ENCODE measurements at places on chromosomes 2 and 18.

DNA sequence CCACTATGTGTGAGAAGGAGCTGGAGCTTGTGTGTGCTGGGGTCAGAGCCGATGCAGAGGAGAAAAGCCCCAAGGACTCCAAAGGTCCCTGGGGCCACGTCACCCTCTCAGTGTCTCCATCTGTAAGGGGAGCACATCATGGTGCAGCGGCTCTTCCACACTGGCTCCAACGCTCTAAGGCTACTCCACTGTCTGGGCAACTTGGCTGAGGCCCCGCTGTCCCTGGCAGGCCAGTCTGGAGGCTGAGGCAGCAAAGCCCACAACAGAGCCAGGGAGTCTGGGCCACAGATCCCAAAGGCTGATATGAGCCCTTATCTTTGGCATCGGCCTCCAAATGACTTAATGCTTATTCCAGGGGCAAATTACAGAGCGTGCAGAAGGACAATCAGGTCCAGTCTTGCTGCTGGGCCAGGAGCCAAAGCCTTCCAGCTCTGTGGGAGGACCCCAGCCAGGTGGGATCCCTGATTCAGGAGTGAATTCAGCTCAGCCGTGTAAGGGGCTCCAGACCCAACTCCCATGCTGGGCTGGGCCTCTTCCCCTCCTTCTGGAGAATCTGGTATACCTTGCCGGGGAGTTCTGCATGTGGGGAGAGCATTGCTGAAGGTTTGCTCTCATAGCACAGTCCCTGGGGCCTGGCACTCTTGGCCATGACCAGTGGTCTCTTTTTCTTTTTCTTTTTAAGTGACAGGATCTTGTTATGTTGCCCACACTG is 1.8 kb upstream of the DUSP2 start:
- no peak for DNase-seq

- no peak for DNase-seq
Measured at GRCh38 chr2:174972924-174973323, 32.3 kb downstream of the CHN1 start.

DNA sequence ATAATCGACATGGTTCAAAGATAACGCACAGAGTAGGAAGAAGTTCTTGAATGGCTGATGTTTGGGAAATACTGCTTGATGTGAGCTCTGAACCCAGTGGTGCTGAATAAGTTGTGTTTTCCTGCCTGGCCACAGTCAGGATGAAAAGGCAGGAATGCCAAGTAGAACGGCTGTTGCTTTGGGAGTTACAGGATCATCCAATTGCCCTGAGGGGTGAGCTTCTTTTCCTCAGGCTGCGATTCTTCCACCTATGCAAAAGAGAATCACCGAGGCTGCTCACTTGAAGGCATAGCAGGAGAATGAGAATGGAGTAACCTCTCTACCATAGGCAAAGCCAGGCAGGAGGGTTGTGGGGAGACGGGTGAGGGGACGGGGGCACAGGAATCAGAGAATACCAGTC is 14.4 kb upstream of the IGFBP2 start:
- DNase-seq: no peak

DNA sequence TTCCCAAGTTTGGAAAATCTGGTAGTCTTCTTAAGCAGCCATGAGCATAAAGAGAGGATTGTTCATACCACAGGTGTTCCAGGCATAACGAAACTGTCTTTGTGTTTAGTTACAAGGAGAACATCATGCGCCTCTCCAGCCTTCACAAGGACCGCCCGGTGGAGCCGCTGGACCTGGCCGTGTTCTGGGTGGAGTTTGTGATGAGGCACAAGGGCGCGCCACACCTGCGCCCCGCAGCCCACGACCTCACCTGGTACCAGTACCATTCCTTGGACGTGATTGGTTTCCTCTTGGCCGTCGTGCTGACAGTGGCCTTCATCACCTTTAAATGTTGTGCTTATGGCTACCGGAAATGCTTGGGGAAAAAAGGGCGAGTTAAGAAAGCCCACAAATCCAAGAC is 6.0 kb upstream of the MROH2A start:
- no peak for DNase-seq

DNA sequence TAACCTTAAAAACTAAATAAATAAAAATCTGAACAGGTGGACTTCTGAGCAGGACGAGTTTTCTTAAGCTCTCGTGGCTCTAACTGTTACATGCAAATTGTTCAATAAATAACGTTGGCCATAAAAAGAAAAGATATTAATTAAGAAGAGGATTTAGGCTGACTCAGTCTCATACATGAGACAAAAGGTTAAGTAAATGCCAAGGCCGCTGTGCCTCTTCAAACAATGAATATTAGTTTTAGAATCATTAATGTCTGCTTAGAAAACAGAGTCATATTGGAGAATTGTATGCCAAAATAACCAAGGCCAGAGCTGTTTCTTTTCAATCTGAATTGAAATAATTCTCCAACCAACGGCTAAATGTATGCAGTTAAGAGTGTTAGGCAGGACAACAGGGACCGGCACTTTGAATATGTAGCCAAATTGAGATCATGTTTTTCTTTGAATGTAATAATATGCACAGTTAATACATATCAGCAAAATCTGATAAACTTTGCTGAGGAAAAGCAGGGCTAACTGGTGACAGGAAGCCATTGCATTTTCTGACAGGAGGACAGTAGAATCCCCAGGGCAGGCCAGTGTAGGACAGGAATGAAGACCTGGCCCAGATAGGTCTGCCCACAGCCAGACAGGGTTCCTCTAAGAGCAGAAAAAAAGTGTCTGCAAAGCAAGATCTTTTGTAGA is 1041.4 kb upstream of the FANCL start:
- no peak for DNase-seq

- peak; percentile 30 for DNase-seq
Measured at GRCh38 chr18:48833701-48834412, 116.9 kb downstream of the SMAD7 start.

GRCh38 chr2:124289060-124289459 is 264.0 kb downstream of the CNTNAP5 start:
- DNase-seq: no peak

DNA sequence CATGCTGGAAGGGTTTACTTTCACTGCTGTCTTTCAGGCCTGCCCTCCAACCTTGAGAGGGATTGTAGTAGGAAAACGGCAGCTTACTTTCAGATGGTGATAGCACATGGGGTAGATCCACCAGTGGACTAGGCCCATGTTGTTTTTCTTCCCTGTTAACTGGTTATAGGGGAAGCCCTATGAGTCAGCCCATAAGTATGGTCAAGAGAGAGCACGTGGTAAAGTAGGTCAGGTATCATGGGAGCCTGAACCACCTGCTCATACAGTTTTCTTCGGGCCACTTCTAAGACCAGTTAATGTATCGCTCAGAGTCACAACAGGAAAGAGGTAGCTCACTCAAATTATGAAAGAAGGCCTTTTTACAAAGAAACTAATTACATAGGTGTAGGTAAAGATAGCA is 33.0 kb downstream of the PDK1 start:
- no peak for DNase-seq

DNA sequence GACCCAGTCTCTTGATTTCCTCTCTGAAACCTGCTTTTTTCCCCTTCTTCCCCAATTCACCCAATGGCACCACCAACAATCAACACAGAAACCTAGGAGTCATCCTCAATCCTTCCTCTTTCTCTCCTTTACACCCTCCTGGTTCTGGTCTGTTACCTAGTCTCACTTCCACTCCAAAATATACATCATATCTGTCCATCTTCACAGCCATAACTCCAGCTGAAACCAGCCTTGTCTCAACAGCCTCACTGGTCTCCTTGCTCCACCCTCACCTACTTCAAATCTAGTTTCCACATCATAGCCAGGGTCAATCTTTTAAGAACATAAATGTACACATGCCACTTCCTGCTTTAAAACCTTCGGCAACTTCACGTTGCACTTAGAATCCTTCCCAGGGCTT is 11.8 kb upstream of the TWSG1 start:
- DNase-seq: no peak

DNA sequence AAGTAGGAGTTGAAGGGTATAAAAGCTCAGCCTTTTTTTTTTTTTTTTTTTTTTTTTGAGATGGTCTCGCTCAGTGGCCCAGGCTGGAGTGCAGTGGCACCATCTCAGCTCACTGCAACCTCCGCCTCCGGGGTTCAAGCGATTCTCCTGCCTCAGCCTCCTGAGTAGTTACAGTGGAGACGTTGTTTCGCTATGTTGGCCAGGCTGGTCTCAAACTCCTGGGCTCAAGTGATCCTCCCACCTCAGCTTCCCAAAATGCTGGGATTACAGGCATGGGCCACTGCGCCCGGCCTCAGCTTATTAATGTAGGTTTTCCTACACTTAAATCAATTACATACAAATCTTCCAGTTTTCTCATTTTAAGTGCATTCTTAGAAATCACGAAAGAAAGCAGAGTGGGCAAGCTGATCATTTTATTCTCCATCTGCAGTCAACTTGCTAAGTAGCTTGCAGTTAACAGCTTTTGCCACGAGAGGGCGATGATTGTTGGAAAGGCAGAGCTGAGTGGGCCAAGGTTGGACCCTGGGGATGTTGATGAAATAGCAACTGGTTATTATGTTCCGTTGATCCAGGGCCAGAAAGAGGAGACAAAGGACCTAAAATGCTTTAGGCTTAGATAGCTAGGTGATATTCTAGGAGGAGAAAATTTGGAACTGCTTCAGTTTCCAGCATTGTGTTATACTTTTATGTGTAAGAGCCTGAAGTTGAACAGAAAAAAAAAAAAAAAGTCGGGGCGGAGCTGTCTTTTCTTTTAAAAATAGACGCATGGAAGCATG is 234.4 kb upstream of the EPAS1 start:
- DNase-seq: peak; percentile 54

DNA sequence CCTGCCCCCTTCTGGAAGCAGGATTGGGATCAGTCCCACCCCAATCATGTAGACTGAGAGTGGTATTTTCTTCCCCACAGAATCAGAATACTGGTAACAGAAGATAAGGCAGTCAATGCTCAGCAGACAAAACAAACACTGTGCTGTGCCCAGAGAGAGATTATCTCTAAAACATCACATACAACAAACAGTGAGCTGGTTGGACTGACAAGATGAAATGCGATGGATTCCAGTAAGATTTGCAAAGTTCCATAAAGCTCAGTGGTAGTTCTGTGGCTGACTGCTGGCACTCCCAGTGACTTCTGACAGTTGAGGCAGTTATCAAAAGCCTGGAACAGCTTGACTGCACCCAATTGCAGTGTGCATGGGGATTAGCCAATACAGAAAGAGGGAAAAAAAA is 311.5 kb upstream of the MGAT5 start:
- no peak for DNase-seq

DNA sequence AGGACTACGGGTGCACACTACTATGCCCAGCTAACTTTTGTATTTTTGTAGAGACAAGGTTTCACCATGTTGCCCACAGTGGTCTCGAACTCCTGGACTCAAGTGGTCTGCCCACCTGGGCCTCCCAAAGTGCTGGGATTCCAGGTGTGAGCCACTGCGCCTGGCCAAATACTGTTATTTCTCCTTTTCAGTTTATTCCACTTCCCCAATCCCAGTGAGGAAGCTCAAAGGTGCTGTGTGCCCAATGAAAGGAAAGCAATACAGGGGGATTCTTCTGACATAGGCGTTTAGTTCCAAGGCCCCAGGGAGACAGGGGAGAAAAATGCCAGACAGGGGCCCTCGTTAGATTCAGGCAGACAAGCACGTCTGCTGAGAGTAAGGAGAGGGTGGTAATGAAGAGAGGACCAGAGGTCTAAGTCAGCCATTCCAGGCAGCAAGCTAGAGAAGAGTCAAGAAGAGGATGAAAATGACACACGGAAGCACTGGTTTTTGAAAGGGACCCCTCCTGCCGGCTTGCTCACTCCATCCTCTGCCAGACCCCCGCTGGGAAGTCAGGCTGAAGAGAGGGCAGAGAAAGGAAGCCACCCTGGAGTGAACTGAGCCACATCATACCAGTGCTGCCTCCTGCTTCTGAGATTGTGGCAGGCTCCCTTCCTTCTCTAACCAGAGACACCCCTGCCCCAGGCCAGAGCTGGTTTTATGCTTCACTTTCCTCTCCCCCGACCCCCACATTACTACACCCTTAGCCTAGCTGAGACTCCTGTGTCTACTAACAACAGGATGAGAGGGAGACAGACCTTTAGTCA is 6.7 kb downstream of the INO80C start:
- DNase-seq: no peak

- DNase-seq: no peak
Measured at GRCh38 chr2:164974221-164974620, 18.9 kb upstream of the SLC38A11 start.

- no peak for DNase-seq
Measured at GRCh38 chr2:127599211-127599610, 46.7 kb upstream of the GPR17 start.

GRCh38 chr18:25759111-25759510 is 331.3 kb downstream of the SS18 start:
- DNase-seq: no peak

GRCh38 chr18:26458526-26459232 is 89.7 kb downstream of the KCTD1 start:
- no peak for DNase-seq

GRCh38 chr2:232913903-232914302 is 43.8 kb downstream of the SNORC start:
- no peak for DNase-seq

DNA sequence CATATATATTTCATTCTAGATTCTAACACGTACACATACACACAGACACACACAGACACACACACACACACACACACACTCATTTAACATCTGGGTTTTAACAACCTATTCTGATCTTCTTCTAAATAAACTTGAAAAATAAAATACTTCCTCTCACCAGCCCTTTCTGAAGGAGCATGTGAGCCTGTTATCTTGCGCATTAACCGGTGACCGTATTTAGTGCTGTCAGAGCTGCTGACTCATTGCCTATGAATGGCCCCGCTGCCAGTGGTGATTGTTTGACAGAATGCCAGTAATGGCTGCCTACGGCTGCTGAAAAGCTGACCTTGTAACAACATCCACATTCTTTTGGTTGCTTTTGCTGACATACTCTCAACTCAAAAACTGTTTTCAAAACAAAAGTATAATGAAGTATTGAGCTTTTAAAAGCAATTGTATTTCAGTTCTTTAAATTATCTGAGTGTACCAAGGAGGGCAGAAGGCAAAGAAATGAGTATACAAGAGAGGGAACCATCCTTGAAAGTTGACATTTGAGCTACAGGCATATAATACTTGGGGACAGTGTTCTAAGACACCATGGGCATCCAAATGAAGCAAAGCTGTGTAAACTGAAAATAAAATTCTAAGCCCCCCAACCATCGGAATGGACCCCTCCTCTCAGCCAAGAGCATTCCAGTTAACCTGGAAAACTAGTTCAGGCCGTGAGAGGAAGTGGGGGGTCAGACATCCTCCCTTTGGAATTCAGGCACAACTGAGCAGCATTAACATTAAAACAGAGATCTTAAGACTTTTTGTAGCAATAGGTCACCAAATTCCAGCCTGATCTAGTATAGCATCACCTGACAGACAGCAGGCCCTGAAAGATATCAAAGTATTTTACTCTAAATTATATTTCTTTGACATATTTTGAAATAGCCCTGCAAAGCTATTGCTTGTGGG is 50.2 kb upstream of the DTNA start:
- DNase-seq: no peak
